ENCODE measurements at places on chromosomes 11 and 22. TPM values are rescaled to one million over a fixed set of nuclear protein-coding genes. Genes with fewer than 3 reads are reported as not detected.

DNA sequence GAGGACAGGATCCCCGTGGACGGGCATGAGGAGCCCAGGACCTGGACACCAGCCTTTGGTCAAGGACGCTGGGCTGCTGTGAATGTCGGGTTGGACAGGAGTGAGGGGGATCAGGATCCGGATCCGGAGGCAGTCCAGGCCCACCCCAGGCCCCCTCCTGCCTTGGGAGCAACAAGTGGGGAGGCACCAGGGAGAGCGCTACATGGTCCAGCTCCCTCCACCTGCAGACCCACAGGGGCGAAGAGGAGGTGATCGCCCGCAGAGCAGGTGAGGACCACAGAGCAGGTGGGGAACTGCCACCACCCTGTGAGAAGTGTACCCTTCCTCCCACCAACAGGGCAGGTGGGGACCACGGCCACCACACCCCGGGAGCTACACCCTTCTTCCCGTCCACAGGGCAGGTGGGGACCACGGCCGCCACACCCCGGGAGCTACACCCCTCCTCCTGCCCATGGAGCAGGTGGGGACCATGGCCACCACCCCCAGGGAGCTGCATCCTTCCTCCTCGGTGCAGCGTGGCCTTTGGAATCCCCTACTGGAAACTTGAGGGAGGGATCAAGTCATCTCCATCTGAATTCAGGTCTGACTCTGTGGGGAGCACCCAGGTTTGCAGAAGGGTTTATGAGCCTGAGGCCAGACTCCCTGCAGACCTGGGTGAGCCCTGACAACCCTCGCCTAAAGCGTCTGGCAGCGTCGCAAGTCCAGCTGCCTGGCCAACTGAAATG lies 141.0 kb downstream of the BRD1 start:
- H3K36me3 ChIP-seq: no peaks in the 10 kb centered on the region
- DNase-seq: no peak
- no peak overlapping the region for H3K27ac ChIP-seq
- no peaks in the 10 kb centered on the region for H3K4me1 ChIP-seq
- no peaks in the 10 kb centered on the region for H3K27me3 ChIP-seq

DNA sequence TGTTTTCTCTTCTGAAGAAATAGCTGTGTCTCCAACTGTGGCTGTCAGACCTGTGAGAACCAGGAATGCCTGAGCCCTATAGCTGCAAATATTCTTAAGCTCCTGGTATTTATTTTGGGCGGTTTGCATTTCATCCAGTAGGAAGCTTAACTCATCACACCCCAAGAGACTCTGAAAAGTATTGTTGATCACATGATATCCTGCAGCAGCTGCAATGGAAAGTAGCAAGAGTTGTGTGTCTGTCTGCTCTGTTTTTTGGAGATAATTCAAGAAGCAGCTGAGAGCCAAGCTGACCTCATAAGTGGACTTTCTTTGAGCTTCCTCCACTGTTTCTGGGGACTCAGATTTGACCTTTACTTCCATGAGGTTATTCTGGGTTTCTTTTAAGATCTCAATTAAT lies 36.4 kb upstream of the MRPL17 start:
- no peak overlapping the region for H3K4me3 ChIP-seq
- H3K4me1 ChIP-seq: peaks cover 38% of the 10 kb centered on the region
- no peaks in the 10 kb centered on the region for H3K27me3 ChIP-seq
- peaks cover 55% of the 10 kb centered on the region for H3K36me3 ChIP-seq
- DNase-seq: no peak

DNA sequence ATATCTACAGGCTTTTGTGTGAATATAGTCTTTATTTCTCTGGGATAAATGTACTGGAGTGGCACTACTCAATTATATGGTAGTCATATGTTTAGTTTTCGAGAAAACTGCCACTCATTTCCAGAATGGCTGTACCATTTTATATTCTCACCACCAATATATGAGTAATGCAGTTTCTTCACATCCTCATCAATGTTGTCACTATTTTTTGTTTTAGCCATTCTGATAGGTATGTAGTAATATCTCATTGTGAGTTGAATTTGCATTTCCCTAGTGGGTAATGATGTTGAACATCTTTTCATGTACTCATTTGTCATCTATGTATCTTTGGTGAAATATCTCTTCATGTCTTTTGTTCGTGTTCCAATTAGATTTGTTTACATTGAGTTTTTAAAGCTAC lies 18.0 kb downstream of the ACRV1 start:
- H3K36me3 ChIP-seq: peaks cover 65% of the 10 kb centered on the region
- H3K27me3 ChIP-seq: no peaks in the 10 kb centered on the region
- peak overlapping the region; percentile 70 for H3K27ac ChIP-seq
- peaks cover 17% of the 10 kb centered on the region for H3K4me1 ChIP-seq
- H3K4me3 ChIP-seq: no peak overlapping the region

- no peak overlapping the region for H3K27ac ChIP-seq
- no peak overlapping the region for H3K4me3 ChIP-seq
- peaks cover 15% of the 10 kb centered on the region for H3K4me1 ChIP-seq
- H3K27me3 ChIP-seq: no peaks in the 10 kb centered on the region
- peaks cover 3% of the 10 kb centered on the region for H3K36me3 ChIP-seq
Measured at GRCh38 chr22:30238661-30239487, 7.7 kb downstream of the LIF start.

GRCh38 chr11:124872280-124872679 lies 7.0 kb downstream of the ROBO3 start:
- peaks cover 83% of the 10 kb centered on the region for H3K27me3 ChIP-seq
- no peak for DNase-seq
- no peak overlapping the region for H3K27ac ChIP-seq
- H3K36me3 ChIP-seq: no peaks in the 10 kb centered on the region
- H3K4me3 ChIP-seq: no peak overlapping the region

DNA sequence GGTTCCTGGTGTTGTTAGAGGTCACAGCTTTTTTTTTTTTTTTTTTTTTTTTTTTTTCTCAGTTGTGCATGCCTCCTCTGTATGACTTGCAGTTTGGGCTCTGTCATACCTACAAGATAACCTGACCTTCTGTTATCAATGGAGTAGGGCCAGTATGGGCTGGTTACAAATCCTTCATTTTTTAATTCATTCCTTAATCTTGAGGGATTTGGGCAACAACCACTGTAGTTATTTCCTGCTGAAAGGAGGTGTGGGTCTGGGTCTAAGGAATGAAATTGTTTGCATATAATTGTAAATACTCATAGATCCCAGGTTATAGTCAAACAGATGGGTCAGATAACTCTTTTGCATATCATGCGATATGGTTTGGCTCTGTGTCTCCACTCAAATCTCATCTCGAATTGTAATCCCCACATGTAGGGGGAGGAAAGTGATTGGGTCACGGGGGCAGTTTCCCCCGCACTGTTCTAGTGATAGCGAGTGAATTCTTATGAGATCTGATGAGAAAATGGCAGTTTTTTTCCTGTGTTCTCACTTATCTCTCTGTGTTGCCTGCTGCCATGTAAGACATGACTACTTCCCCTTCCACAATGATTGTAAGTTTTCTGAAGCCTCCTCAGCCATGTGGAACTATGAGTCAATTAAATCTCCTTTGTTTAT lies 14.1 kb upstream of the GLYAT start:
- no peak overlapping the region for H3K4me3 ChIP-seq
- no peak for DNase-seq
- peaks cover 13% of the 10 kb centered on the region for H3K4me1 ChIP-seq
- peaks cover 6% of the 10 kb centered on the region for H3K36me3 ChIP-seq
- H3K27ac ChIP-seq: no peak overlapping the region
- H3K27me3 ChIP-seq: no peaks in the 10 kb centered on the region

DNA sequence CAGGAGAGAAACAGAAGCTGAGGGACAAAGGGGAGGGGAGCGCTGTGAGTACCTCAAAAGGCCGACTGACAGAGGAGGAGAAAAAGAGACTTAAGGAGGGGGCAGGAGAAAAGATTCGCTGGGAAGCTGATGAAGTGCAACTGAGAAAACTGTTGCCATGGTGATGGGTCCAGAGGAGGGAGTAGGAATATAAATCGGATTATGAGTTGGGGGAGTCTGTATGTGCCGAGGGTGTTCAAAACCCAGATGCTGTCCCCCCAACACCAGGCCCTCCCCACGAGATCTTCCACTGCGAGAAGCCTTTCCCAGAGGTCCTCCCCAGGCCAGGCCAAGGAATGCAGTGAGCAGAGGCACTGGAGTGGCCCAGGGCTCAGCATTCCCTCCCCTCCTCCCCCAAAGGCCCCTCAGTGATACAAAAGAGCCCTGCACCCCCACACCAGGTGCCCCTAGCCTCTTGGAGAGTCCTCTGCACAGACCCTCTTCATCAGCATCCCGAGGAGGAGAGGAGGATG lies 13.7 kb upstream of the BCL9L start:
- H3K27me3 ChIP-seq: no peaks in the 10 kb centered on the region
- no peak overlapping the region for H3K27ac ChIP-seq
- H3K4me1 ChIP-seq: peaks cover 39% of the 10 kb centered on the region
- no peak for DNase-seq

DNA sequence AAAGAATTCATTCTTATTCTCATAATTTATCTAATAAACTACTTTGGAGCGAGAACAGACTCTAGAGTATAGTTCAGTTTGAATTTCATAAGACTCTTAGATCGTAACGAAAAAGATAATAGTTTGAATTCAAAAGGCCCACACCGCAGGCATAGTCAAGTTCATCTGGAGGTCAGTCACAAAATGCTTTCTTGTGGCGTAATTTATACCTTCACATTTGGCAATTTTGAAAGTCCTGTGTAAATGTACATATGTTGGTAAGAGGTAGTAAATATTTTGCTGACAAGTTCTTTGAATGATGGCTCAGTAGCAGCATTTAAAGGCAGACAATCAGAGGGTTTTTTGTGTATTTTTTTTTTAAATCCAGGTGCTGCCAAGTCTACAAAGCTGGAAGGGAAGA lies 88.1 kb downstream of the TEAD1 start:
- H3K36me3 ChIP-seq: no peaks in the 10 kb centered on the region
- H3K27ac ChIP-seq: no peak overlapping the region
- peaks cover 41% of the 10 kb centered on the region for H3K27me3 ChIP-seq
- no peak for DNase-seq
- no peak overlapping the region for H3K4me3 ChIP-seq

DNA sequence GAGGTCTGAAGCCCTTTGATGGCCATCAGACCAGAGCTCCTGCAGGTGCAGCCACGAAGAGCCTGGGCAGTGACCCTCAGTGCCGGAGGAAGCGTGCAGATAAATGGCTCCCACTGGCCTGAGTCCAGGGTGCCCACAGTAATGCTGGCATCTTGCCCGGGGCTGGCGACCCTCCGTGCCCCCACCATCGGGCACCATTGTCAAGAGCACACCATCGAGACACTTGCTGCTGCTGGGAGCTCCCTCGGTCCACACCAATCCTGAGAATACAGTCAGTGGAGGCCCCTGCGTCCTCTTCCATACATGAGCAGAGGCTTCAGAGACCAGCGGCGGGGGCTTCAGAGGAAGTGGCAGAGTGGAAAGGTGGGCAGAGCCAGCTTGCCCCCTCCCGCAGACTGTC lies 1448.3 kb downstream of the BRD1 start:
- H3K36me3 ChIP-seq: no peaks in the 10 kb centered on the region
- no peak overlapping the region for H3K4me3 ChIP-seq
- no peak overlapping the region for H3K27ac ChIP-seq

DDI1 gene
- not detected for total RNA-seq

OR4D6 gene
- not detected for total RNA-seq

OR52N4 gene
- 2.4 TPM for total RNA-seq

NLRP14 gene
- total RNA-seq: 0.12 TPM

TSPAN32 gene
- total RNA-seq: 10.2 TPM

SLC5A4 gene
- not detected for total RNA-seq

All from activated T-cell treated with anti-CD3 and anti-CD28 coated beads, Interleukin-2, amount 50 U/mL, for 72 hours (primary cell).